ENCODE measurements at places on chromosomes 16 and 17.

DNA sequence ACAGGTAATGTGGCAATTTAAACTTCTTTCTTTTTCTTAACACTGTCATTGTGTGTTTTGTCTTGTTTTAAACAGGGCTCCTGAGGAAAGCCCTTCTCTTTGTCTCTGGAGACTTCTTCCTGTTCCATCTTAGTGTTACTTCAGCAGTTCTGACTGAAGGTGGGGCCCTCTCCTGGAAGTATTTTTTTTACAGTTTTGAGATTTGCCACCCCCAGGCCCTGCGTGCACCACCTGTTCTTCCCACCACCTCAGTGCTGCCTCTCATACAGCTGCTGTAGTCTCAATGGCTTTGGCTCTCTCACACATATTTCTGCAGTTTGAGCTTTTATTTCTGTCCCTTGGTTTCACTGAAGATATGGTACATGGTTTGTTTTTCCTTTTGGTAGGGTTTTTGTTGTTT is 52.5 kb upstream of the ALDH3A1 start:
- no peak for DNase-seq

DNA sequence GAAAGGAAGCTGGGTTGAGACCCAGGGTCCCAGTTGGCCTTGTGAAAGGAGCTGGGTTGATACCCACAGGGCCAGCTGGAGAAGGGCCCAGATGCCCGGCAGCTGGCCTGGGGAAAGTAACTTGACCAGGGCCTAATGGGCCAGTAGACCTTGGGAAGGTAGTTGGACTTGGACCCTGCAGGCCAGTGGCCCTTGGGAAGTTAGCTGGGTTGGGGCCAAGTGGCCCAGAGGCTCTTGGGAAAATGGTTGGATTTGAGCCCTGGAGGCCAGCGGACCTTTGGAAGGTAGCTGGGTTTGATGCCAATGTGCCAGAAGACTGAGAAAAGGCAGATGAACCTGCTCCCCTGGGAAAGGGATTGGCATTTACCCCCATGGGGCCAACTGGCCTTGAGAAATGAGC is 13.4 kb downstream of the CHTF8 start:
- DNase-seq, result no peak

- no peak for DNase-seq
These were observed 231.2 kb downstream of the SEC14L1 start for GRCh38 chr17:77371888-77372443.

DNA sequence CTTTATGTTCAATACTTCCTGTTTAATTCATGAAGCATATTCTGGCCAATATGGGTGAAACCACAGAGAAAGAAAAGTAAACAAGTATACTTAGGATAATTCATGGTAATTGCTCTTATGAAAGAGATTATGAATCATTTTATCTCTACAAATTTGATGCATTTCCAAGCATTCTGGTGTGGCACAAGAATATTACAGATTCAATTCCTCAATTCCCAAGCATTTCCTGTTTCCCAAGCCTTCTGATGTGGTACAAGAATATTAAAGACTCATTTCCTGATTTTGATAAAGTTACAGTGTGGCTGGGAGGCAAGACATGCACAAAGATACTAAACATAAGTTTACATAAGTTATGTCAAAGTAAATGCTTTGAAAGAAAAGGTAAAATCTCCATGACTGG is 126.1 kb upstream of the NUDT7 start:
- DNase-seq, result no peak

DNA sequence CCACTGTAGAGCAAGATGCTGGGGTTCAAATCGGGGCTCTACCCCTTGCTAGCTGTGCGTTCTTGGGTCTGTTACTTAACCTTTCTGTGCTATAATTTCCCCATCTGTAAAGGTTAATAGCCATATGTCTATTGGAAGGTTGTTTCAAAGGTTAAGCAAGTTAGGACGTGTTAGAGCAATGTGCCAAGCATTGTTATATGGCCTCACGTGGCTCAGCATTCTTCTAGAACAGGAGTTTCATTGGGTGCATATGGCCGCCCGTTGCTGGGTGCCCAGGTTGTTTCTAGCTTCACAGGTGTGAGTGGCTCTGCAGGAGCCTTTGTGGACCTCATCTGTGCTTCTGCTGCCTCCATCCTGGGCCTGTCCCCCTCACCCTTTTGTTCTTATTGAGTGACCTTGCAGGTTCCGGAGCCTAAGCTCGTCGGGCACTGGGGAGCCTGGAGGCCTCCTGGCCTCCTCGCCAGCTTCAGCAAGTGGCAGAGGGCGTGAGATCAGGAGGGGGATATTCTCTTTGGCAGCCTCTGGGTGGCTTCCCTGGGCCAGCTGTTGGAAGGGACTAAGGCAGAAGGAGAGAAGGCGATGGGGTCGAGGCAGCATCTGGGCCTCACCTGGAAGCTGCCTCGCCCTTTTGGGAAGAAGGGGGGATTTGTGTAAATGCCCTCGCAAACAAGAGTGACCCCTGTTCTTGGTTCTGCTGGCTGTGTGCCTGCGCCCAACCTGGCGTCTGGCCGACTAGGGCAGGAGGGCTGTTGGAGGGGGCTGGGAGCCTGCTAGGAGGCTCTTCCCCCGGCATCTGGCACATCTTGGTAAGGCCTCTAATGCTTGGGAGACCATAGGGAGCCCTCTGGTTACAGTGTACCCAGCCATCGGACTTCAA is 80.2 kb upstream of the CIBAR2 start:
- no peak for DNase-seq

GRCh38 chr17:40331743-40332641 is 23.0 kb downstream of the RARA start:
- DNase-seq, result no peak

GRCh38 chr16:1146409-1146808 is 6.5 kb upstream of the CACNA1H start:
- no peak for DNase-seq

GRCh38 chr16:81485824-81486539 is 41.4 kb downstream of the CMIP start:
- no peak for DNase-seq

GRCh38 chr17:81537856-81538555 is 9.8 kb downstream of the FSCN2 start:
- DNase-seq, result no peak

- no peak for DNase-seq
These were observed 9.9 kb downstream of the ZNF469 start for GRCh38 chr16:88392616-88393015.

GRCh38 chr17:32741381-32741780 is 135.5 kb downstream of the MYO1D start:
- no peak for DNase-seq

DNA sequence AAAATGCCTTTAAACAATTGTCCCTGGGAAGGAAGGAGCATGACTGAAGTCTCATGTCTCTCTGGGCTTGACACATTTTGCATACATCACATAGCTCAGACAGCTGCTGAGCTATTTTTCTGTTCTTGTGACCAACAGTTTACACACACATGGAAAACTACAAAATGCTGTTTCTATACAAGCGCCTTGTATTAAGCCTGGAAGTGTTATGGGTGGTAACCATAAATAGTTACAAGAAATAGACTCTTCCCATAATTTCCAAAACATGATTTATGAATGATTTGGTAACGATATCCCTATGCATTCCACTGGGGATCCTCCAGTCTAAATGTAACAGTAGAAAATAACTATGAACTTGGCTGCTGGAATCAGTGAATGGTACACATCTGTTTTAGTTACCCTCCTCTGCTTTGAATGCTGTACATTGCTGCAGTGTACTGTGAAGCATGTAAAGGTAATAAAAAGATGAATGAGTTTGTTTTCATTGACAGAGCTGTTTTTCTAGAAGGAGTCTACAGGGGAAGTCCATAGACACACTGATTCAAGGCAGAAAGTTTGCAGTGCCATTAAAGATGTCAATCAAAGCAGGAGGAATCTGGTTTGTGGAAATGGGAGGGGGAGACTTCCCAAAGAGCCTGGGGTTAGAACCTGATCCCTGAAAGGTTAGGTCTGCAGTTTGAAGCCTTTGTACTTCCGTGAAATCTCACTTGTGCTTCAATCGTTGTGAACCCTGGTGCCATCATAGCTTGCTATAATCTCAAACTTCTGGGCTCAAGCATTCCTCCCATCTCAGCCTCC is 5.0 kb downstream of the ACSF2 start:
- no peak for DNase-seq

GRCh38 chr17:40073454-40074174 is 10.8 kb downstream of the THRA start:
- DNase-seq, result no peak

DNA sequence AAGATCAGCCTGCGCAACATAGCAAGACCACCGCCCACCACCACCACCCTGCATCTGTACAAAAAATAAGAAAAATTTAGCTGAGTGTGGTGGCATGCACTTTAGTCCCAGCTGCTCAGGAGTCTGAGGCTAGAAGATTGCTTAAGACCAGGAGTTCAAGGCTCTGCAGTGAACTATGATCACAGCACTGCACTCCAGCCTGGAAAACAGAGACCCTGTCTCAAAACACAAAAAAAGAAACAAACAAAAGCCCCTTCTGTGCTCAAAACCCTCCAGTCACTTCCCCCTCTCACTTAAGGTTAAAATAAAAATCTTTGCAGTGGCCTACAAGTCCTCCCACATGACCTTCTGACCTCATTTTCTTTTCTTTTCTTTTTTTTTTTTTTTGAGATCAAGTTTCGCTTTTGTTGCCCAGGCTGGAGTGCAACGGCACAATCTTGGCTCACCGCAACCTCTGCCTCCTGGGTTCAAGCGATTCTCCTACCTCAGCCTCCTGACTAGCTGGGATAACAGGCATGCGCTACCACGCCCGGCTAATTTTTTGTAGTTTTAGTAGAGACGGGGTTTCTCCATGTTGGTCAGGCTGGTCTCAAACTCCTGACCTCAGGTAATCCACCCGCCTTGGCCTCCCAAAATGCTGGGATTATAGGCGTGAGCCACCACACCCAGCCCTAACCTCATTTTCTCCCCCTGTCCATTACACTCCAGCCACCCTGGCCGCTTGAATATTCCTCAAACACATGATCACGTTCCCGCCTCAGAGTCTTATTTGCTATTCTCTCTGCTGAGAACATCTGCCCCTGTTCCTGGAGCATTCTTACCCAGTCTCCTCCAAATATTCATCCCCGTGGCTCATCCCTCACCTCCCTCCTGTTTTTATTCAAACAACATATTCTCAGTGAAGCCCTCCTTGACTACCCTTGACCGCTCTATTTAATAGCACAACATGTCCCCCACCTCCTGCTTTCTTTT is 126.6 kb upstream of the MED13 start:
- DNase-seq, result no peak

DNA sequence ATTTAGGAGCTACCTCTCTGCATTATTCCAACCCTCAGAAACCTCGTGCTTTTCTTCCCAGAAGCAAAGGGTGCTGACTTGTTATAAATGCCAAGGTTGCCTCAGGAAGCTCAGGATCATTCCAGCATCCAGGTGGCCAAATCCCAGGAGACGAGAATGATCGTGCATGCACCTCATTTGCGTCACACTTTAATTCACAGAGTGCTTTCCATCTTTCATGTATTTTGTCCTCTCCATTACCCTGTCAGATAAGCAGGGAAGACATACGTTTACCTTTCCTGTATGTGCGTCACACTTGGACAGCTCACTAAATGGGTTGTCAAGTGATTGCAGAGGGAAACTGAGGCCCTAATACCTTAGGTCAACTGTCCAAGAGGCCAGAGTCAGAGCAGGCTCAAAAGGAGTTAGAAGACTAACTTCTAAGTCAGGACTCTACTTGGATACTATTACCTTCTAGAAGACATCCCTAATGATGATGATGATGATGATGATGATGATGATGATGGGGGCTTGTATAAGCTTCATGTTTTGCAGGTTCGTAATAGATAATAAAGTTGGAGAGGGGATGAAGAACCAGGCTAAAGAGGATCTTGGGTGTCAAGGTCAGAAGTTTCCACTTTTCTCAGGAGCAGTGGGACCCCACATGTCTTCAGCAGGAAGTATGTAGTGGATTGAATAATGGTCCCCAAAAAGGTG is 150.6 kb upstream of the TNRC6C start:
- no peak for DNase-seq

- DNase-seq, result no peak
These were observed 480 bp downstream of the KIF19 start for GRCh38 chr17:74326506-74326905.

DNA sequence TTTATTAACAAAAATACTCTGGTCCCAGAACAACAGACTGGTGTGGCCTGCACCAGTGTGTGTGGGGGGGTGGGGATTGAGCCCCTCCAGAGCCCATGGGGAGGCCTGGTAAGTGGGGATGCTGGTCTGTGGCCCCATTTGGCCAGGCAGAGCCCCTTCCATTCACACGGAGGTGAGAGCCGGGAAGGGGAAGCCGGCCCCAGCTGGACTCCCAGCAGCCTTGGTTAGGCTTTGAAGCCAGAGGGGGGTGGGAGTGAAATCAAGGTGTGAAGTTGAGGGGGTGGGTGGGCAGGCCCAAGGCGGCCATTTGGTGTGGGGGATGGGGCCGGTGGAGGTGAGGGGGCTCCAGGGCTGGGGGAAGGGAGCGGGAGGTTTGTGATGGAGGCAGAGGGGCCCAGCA is 5.9 kb downstream of the TBX6 start:
- DNase-seq, result no peak

- DNase-seq, result no peak
These were observed 10.5 kb upstream of the C17orf58 start for GRCh38 chr17:68006797-68007196.

DNA sequence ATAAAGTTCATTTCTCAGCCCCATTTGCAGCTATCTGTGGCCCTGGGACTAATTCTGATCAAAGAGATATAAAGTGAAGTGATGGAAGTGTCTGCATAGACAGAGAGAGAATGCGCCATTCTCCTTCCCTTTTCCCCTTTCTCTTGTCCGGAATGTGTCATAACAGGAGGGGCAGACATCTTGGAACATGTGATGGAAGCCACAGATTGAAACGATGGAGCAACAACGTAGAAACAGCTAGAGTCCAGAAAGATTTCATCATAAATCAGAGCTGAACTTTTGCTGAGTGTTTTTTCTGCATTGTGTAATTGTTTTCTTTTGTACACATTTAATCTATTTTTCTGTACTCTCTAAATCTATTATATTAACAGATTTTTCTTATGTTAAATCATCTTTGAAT is 11.3 kb downstream of the ASGR1 start:
- DNase-seq, result no peak

GRCh38 chr16:4060009-4060408 is 56.2 kb downstream of the ADCY9 start:
- DNase-seq, result peak; percentile 8
